ENCODE measurements at places on chromosomes 5 and 9. TPM values are rescaled to one million over a fixed set of nuclear protein-coding genes. Genes with fewer than 3 reads are reported as not detected.

The NR2F1-AS1 gene
- total RNA-seq, result 13.0 TPM

The BAAT gene
- total RNA-seq, result 0.09 TPM

The GABRP gene
- 33.1 TPM for total RNA-seq

The PCDHA4 gene
- total RNA-seq, result 4.1 TPM

The LAMC3 gene
- 13.8 TPM for total RNA-seq

The STK32A gene
- 8.6 TPM for total RNA-seq

The GFI1B gene
- 0.28 TPM for total RNA-seq

The FRRS1L gene
- not detected for total RNA-seq

The SHROOM1 gene
- total RNA-seq, result 13.4 TPM

DNA sequence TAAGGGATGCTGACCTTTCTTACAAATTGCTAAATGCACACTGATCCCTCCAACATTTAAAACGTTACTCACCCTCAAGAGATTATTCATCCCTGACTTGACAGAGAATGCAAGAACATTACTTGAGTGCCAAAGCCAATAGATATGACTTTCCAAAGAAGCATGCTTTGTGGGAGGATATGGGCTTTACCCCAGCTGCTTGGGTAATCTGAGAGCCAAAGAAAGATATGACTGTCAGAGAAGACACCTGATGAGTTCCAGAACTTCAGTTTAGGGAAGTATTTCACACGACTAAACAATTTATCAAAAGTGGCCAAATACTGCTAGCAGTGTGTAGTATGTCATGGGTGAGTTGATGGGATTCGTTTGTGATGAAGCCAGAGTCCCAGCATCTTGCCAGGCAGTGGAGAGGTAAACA, 7.4 kb upstream of the SPDL1 start:
- DNase-seq, result no peak
- no peaks in the 10 kb centered on the region for H3K36me3 ChIP-seq
- H3K4me3 ChIP-seq, result no peak overlapping the region
- H3K27ac ChIP-seq, result no peak overlapping the region
- H3K4me1 ChIP-seq, result no peaks in the 10 kb centered on the region

DNA sequence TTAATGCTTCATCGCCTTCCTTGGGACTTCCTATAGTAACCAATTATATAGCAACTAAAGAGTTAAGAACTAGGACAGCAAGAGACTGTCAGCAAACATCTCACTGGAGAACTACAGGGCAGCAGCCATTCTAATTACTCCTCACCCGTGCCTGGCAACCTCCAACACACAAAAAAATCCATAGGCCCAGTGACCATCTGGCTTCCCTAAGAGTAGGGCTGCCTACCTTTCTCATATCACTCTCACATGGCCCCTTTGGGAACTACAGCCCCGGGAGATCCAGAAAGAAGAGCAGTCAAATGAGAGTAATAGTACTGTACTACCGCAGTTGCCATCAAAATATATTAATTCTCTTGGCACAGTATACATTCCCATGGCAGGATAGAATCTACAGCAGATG, 5.7 kb downstream of the DCAF10 start:
- no peak overlapping the region for H3K27ac ChIP-seq
- H3K4me3 ChIP-seq, result no peak overlapping the region
- H3K36me3 ChIP-seq, result no peaks in the 10 kb centered on the region
- no peaks in the 10 kb centered on the region for H3K27me3 ChIP-seq

DNA sequence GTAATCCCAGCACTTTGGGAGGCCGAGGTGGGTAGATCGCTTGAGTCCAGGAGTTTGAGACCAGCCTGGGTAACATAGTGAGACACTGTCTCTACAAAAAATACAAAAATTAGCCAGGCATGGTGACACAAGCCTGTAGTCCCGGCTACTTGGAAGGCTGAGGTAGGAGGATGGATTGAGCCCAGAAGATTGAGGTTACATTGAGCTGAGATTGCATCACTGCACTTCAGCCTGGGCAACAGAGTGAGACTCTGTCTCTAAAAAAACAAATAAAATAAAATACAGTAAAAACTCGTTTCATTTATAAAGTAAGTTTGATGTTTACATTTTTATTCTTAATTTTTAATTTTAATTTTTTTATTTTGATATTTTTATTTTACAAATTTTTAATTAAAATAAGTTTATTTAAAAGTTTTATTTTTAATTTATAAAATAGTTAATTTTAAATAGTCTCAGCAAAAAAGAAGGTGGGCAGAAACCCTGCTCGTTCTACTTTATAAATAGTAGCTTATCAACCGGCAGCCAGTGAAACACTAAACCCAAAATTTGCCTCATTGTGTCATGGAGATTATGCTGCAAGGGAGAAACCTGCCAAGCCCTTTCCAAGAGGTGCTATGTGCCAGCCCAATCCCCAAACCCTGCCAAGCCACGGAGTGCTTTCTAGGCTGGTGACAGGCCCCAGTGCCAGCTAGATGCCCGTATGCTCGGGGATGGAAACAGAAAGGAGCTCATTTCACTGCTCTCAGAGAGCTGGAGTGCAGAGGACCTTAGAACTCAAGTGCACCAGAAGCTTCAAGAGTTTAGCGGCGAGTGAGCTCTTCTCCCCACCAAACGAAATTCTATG, 38.9 kb downstream of the SERINC5 start:
- no peaks in the 10 kb centered on the region for H3K36me3 ChIP-seq
- H3K27me3 ChIP-seq, result no peaks in the 10 kb centered on the region
- no peaks in the 10 kb centered on the region for H3K4me1 ChIP-seq
- H3K4me3 ChIP-seq, result no peak overlapping the region
- H3K27ac ChIP-seq, result no peak overlapping the region

DNA sequence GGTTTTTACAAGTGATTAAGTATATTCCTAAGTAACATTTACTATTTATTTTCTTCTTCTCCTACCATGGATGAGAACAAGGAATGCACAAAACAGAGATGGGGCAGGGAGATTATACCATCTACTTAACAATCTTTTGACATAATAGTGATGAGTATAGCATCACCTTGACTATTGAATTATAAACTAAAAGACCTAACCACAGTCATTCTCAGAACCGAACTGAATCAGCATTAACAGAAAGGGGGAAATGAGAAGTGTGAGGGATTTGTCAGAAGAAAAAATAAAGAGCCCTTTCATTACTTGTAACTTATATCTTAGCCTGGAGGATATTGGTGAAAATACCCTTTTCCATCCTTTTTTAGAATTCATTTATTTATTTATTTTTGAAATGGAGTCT, 21.9 kb downstream of the OR2Y1 start:
- H3K4me3 ChIP-seq, result no peak overlapping the region
- no peak for DNase-seq
- H3K27ac ChIP-seq, result no peak overlapping the region
- no peaks in the 10 kb centered on the region for H3K36me3 ChIP-seq
- no peaks in the 10 kb centered on the region for H3K27me3 ChIP-seq
- no peaks in the 10 kb centered on the region for H3K4me1 ChIP-seq

DNA sequence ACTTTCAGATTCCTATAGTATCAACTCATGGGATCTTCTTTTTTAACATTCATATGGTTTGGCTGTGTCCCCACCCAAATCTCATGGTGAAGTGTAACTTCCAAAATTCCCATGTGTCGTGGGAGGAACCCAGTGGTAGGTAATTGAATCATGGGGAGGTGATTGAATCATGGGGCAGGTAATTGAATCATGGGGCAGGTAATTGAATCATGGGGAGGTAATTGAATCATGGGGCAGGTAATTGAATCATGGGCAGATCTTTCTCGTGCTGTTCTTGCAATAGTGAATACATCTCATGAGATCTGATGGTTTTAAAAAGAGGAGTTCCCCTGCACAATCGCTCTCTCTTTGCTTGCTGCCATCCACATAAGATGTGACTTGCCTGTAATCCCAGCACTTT, 21.8 kb upstream of the AGGF1 start:
- H3K36me3 ChIP-seq, result no peaks in the 10 kb centered on the region
- no peak overlapping the region for H3K4me3 ChIP-seq
- H3K4me1 ChIP-seq, result no peaks in the 10 kb centered on the region
- H3K27ac ChIP-seq, result no peak overlapping the region
- H3K27me3 ChIP-seq, result no peaks in the 10 kb centered on the region

- no peak overlapping the region for H3K4me3 ChIP-seq
- no peaks in the 10 kb centered on the region for H3K27me3 ChIP-seq
- H3K36me3 ChIP-seq, result no peaks in the 10 kb centered on the region
- H3K4me1 ChIP-seq, result no peaks in the 10 kb centered on the region
- DNase-seq, result no peak
- no peak overlapping the region for H3K27ac ChIP-seq
Measured at GRCh38 chr5:87653242-87653641, 240.5 kb upstream of the CCNH start.

DNA sequence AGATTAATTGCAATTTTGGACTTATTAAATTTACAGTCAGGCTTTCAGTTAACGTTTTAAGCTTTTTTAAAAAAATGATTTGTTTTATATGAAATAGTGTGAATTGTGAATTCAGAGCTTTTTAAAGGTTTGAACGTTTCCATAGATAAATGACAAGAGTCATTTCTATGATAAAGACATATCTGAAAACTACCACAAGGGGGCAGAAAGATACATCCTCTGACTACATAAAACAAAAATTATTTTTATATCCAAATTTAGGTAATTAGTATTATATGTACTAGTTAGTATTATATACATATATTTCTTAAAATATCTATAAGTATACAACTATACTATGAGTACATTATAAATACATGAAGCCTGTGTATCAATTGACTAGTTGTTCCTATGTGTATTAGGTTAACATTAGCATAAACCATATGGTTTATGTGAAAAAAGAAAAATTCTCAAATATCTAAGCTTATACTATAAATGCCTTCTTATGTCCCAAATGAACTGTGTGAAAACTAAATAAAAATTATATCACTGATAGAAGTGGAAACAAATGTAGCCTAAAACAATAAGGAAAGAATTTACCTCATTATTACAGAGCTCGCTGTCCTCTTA, 155.2 kb downstream of the MEF2C start:
- no peak overlapping the region for H3K4me3 ChIP-seq
- H3K27ac ChIP-seq, result no peak overlapping the region
- H3K36me3 ChIP-seq, result no peaks in the 10 kb centered on the region
- no peak for DNase-seq
- H3K27me3 ChIP-seq, result no peaks in the 10 kb centered on the region

All from kidney (tissue), 22 donors.